ENCODE measurements at places on chromosomes 3 and 15.

GRCh38 chr3:132963786-132964185 is 74.4 kb upstream of the TMEM108 start:
- DNase-seq = no peak

DNA sequence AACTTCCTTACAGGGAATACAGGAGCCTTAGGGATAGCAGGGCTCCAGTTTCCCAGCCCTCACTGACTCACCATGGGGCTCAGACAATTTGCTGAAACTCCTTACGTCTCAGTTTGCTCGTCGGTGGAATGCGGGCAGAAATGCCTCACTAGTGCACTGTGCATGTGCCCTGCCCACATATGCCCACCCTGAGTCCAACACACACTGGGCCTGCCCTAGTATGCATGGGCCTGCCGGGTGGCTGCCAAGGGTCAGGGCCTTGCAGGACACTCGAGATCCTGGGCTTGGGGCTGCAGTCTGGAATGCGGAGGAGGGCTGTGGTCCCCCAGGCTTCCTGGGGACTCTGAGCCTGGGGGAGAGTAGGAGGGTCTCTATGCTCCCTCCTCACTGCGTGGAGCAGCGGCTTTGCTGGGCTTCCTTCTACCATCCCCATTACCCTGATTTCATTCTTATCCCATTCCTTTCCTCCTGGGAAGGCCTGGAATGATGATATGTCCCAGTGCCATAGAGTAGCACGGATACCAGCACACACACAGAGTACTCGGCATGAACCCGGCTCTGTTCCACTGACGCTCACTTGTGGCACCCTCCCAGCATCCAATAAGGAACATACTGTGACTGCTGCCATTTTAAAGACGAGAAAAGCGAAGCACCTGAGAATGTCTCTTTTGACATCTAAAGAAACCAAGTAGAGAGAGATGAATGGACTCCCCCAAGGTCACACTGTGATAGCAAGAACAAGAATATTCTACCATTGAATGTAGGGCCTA is 124.2 kb downstream of the ASB7 start:
- DNase-seq = no peak

DNA sequence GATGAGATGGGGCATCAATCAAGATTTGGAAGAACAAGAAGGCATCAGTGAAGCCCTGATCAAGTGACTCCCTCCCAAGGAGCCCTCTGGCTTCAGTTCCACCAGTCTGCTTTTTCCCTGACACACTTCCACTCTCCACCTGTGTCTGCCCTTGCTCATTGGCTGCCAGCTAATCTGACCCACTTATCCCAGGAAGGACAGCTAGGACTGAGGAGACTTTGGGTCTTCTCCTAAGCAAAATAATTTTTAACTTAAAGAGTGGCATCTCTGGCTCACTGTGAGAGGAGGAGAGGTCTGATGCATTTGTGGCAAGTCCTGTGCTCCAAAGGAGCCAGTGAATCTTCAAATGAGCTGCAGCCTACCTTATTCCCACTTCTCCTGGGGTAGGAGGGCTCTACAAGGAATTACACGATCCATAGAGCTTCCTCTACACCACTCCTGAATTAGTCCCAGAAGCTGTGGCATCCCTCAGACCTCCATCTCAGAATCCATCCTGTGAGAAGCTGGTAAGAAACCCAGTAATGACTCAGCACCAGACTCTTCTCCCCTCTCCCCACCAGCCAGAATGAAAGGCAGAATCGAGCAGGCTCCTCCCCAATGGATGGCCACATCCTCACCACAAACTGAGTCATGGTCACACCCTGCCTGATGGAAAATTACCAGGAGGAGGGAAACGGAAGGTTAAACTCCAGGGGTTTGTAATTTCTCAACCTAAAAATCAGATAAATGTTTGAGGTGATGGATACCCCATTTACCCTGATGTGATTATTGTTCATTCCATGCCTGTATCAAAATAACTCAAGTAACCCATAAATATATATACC is 6.3 kb upstream of the PKM start:
- DNase-seq = no peak

DNA sequence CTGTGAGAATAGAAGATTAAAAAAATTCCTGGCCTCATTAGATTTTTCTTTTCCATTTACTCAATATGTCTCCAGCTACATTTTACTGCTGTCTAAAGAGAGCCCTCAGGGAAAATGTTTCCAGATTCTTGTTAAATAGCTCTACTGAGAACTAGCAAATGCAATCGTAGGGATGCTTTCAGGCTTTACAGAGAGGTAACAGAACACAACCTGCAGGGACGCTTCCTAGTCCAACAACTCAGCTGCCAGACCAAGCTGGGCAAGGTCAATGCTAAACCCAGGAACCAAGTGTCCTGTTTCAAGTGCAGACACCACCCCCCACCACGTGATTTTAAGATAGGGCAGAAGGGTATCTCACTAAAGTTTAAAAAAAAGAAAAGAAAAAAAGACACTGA is 25.2 kb downstream of the ARHGEF3 start:
- no peak for DNase-seq

DNA sequence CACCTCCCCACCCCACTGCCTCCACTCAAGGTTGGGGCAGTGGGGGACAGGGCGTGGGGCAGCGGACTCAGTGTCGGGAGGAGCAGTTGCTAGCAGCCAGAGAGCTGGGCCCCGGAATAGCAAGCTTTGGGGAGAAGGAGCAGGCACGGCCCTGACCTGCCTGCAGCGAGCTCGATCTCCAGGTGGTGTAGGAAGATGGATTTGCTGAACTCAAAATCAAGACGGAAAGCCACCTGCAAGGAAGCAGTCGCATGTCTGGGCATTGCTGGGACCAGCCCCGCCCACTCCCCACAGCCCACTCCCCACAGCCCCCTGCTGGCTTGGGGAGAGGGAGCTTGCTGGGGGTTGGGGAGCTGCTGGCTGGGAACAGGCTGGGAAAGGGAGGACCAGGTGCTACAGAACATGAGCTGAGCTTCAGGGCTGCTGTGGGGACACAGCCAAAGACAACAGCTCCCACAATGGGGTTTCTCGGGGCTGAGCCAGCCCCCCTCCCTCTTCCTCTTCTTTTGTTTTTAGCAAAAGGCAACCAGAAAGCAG is 38.0 kb downstream of the FEM1B start:
- no peak for DNase-seq

GRCh38 chr15:31843426-31844055 is 186.8 kb upstream of the CHRNA7 start:
- DNase-seq = no peak

- no peak for DNase-seq
Measured at GRCh38 chr15:99082798-99083197, 22.1 kb upstream of the SYNM start.
